Hematopoietic multipotent progenitor cell treated with erythropoietin and hydrocortisone succinate and interleukin-3 and kit ligand, for 6 days (in vitro differentiated cells): ENCODE measurements at places on chromosomes 1 and 21.

DNA sequence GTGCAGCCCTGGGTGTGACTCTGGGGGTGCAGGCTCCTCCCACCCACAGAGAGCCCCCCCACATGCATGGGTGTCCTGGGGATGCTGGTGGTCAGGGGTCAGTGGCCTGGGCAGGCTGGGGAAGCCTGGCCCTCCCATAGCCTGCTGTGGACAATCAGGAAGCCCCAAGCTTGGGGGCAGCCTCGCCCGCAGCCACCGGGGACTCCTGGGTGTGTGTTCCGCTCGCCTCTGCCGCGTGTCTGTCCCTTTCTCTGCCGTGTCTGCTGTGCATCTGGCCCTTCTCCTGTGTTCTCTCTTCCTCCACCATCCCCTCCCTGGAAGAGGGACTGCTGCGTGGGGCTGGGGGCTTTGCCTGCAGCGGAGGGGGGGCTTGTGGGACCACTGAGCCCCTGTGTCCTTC, 22.9 kb downstream of the AGRN start:
- DNase-seq = no peak

GRCh38 chr21:33655588-33656221, 13.4 kb downstream of the ITSN1 start:
- DNase-seq = no peak

- peak; percentile 20 for DNase-seq
Measured at GRCh38 chr1:50779801-50780200, 180.3 kb downstream of the FAF1 start.

GRCh38 chr1:152776361-152776760, 1.4 kb downstream of the LCE1F start:
- DNase-seq = no peak

DNA sequence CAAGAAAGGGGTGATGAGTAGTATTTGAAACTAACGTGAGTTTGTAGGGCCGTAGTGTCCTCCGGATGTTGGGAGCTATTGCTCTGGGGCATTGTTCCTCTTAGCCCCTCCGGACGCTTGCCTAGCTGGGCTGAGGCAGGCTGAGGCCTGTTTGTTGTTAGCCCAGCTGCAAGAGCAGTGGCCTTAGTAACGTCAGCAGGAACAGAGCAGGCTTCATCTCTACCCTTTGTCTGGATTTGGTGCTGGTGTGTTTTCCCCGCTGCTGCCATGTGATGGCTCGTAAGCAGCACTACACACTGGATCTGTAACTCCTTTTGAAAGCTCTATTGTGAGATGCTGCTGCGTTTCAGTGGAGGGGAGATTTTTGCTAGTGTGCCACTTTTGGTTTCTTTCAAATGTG, 57.6 kb downstream of the DNM3 start:
- DNase-seq = no peak

GRCh38 chr1:117051224-117052064, 8.7 kb upstream of the TTF2 start:
- DNase-seq = peak; percentile 69

- DNase-seq = no peak
Measured at GRCh38 chr1:177558372-177558771, 387.6 kb downstream of the BRINP2 start.

- peak; percentile 33 for DNase-seq
Measured at GRCh38 chr1:7680207-7680954, 90.7 kb upstream of the VAMP3 start.

GRCh38 chr1:32883338-32884031, 2.8 kb upstream of the HPCA start:
- no peak for DNase-seq

GRCh38 chr21:42820616-42821465, 58.5 kb downstream of the WDR4 start:
- DNase-seq = no peak

DNA sequence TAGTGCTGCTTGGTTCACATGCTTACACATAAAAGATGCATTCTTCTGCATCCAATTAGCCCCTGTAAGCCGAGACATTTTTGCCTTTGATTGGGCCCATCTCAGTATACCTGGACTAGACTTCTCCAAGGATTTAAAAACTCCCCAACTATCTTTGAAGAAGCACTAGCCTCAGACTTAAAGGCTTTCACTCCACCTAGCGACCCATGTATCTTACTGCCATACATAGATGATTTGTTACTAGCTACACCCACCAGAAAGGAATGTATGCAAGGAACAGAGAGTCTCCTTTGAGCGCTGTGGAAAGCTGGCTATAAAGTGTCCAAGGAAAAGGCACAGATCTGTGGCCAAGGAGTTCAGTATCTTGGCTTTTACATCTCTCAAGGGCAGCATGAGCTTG, 91.7 kb downstream of the LIPI start:
- DNase-seq = no peak

DNA sequence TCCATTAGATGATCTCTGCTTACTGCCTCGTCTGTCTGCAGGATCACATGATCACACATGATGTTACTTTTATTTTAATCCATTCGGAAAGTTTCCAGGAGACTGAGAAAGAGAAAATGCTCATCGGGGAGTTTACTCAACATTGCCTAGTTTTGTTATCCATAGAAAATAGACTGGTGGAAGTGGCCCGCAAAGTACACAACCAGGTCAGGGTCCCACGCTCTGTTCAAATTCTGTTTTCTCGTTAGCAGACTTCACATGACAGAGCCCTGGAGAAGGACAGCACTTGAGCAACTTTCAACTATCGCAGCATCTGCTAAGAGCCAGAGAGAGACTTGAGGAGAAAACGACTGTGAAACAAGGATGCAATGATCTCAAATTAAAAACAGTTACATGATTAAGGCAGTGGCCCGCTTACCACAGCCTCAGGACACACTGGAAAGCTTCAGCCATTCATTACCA, 44.2 kb downstream of the ADAMTS1 start:
- DNase-seq = no peak

GRCh38 chr1:67368046-67368514, 60.4 kb downstream of the IL12RB2 start:
- no peak for DNase-seq

DNA sequence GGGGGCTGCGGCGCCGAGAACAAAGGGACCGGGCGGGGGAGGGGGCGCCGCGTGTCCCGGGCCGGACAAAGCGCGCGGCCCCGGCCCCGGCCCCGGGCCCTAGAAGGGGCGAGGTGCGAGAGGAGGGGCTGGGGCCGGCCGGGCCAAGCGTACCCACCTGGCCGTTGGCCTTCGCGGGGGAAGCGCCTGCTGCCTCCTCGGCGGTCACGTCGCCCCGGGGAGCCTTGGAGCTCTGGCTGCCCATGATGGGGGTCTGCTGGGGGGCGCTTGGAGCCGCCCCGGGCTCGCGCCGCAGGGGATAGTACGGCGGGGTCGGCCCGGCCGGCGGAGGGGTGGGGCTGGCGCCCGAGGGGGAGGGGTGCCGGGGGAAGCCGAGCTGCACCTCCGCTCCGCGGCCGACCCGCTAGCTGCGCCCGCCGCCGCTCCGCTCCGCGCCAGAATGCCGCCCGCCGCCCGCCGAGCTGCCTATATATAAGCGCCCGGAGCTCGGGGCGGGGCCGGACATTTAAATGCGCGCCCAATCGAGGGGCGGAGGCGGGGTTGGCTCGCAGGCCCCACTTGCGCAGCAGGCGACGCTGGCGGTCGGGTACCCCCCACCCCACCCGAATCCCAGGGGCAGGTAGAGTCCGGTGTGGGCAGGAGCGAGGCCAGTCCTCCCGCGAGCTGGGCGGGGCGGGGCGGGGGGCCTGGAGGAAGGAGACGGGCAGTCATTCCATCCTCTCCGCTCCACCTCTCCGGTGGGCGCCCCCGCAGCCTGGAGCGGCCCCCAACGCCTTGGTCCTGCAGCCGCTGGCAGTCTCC, at the start of gene MARCKSL1:
TSS of gene MARCKSL1 (minus strand) at position 444 of the 801 bp plus-strand sequence. CDS start at position 244, 200 bp downstream.
- peak; percentile 87 for DNase-seq

GRCh38 chr1:244350027-244350426, 101.7 kb downstream of the ADSS2 start:
- DNase-seq = no peak

DNA sequence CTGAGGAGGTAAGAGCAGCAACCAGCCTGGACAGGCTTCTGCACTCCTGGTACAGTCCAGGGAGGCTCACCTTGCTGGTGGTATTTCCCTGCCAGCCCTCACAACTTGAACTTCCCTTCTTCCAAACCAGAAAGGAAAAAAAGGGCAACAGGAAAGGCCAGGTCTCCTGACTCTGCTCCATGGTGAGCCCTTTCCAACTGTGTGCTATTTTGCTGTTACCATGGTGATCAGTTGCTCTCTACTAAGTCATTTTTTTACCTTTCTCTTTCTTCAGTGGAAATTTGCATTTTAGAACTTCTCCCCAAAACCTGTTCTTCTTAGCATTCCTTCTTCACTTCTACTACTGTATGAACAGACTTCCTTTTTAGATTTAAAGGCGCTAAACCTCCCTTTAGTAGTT, 164.3 kb downstream of the GRIK1 start:
- DNase-seq = no peak

- DNase-seq = peak; percentile 7
Measured at GRCh38 chr1:235945775-235946570, 79.3 kb upstream of the LYST start.

GRCh38 chr1:85576266-85576641, 4.3 kb upstream of the CCN1 start:
- no peak for DNase-seq

DNA sequence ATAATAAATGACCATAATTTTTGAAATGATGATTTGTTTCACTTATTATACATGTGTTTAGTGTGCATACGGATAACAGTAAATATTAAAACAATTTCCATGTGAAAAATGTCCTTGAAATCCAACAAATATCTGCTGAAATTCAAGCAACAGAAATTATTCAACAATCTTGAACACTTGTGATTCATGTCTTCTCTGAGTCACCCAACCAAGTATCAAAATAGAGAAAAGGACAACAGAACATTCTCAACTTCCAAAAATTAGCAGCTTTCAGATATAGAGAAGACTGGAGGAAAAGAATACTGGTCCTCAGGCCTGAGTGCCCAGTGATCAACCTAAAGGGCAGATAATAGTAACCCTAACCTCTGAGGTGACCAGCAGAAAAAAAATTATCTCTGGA, 90.8 kb downstream of the VAV3 start:
- no peak for DNase-seq

GRCh38 chr1:158813164-158813563, 18.0 kb upstream of the MNDA start:
- DNase-seq = peak; percentile 36

DNA sequence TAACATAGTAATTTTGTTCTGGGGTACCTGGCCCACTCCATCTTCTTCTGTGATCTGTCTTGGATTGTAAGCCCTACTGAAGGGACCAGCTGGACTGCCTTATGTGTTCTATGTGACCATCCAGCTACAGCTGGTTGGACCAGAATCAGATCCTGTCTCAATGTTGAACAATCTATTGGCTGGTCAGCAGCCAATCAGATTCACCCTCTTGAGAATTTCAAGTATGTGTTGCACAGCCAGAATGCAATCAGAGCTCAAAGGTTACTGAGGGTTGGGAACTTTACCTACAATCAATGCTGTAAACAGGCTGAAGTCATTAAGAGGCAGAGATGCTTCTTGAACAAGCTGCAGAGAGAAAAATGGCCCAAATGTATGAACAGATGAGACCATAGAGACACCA, 61.9 kb downstream of the KCNC4 start:
- no peak for DNase-seq

GRCh38 chr1:204345941-204346645, 13.6 kb downstream of the PLEKHA6 start:
- DNase-seq = no peak

DNA sequence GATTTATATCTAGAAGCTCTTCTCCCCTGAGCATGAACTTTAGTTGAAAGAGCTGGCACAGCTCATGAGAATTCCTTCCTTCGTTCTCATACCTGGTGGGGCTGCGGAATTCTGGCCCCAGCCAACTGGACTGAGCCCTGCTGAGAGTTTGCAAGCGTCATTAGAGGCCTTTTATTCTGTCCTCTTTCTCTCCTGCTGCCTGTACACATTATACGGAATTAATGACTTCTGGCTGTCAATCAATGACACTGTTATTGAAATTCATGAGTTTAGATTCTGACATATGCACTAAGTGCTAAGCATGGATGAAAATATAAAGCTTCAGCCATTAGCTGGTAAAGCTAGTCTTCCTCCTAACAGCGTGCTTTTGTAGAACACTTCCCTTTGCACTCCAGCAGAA, 27.5 kb downstream of the KAZN start:
- no peak for DNase-seq

DNA sequence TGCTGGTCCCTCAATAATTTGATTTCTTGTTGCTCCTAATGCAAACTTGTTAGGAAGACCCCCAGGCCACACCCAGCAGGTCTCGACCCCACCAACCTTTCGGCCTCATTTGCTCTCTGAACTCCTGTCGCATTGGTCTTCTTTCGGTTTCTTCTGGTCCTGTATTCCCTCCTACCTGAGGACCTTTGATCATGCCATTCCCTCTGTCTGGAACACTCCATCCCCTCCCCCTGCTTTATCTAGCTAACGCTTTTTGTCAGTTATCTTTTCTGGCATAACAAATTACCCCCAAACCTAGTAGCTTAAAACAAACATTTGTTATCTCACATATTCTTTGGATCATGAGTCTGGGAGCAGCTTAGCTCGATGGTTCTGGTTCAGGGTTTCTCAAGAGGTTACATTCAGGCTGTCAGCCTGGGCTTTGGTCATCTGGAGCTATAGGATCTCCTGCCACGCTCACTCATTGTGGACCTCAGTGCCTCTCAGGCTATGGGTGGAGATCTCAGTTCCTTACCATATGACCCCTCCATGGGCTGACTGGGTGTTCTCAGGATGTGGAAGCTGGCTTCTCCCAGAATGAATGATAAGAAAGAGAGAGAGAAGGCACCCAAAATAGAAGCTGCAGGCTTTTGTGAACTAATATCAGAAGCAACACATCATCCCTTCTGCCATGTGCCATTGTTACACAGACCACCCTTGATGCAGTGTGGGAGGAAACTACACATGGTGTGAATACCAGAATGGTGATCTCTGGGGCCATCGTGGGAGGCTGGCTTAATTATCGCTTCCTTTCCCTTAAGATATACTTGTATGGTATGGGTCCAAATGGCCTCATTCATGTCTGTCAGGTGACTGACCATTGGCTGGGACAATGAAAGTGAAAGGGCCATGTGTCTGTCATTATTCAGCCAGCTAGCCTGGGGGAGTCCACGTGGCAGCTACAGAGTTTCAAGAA, 29.1 kb upstream of the BCAR3 start:
- no peak for DNase-seq
